ENCODE measurements at places on chromosomes 11 and 22. TPM values are rescaled to one million over a fixed set of nuclear protein-coding genes. Genes with fewer than 3 reads are reported as not detected.

DNA sequence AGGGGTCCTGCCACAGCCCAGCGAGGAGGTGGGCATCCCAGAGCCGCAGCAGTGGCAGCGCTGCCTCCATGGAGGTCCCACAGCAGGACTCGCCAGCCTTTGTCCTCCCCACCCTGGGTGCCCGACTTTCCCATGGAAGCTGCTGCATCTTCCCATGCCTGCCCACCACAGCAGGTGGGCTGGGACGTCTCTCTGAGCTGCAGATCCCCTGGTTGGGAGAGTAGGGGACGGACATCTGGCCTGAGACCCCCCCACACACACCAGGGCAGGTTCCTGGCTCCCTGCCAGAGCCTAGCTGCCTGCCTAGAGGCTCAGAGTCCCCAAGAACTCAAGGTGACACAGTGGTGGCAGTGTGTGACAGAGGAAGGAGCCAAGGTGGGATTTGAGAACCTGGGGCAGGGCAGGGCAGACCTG lies 21.5 kb upstream of the PRR5 start:
- no peak for DNase-seq

The OR5M3 gene
- total RNA-seq, result not detected

DNA sequence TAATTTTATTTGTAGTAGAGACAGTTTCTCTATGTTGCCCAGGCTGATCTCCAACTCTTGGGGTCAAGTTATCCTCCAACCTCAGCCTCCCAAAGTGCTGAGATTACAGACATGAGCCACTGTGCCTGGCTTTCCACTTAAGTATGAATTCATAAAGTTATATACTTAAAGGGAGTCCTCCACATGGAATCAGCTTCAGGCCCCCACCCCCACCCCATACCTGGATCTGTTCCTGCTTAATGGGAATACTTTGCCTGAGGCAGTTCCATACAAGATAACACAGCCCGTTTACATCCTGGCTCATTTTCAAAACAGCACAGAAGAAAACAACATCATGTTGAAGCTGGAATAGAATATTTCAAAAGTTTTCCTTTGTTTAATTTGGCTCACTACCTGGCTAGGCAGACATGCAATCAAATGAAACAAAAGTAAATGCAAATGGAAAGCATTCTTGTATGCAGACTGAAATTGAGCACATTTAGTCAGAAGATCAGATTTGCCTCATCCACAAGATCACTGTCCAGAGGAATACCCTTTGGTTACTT lies 82.4 kb downstream of the FAT3 start:
- DNase-seq, result no peak

DNA sequence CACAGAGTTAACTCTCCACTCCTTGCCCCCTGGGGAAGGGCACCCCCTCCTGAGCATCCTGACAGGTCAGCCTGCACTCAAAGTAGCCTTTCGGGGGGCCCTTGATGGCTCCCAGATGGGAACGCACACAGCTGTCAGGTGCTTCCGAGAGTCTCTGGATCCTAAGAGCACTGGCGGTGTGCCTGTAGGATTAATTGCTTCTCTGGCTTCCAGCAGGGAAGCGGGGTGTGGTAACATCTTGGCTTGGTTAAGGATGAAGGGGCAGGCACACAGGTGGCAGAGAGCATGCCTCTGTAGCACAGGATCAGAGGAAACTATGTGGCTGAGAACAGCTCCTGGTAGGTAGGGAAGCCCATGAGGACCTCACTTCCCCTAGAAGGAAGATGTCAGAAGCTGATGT lies 199.8 kb downstream of the MIAT start:
- no peak for DNase-seq

- DNase-seq, result no peak
These were observed 16.3 kb upstream of the SORL1 start for GRCh38 chr11:121435551-121436511.

The VPREB1 gene
- total RNA-seq, result not detected

Data from activated CD4-positive, alpha-beta T cell treated with anti-CD3 and anti-CD28 coated beads, Interleukin-2, amount 10 ng/mL, durations not matched to agents 7 days and 5 days (primary cell).